Midbrain (tissue), 1 donor: ENCODE measurements at places on chromosomes 4 and X.
A peak's percentile ranks its signal among the peaks of the same experiment; 100 is the strongest.

- DNase-seq: no peak
Measured at GRCh38 chr4:5889002-5889696, 3.7 kb downstream of the CRMP1 start.

- DNase-seq: no peak
Measured at GRCh38 chrX:22220941-22221340, 51.8 kb upstream of the CBLL2 start.

- DNase-seq: no peak
Measured at GRCh38 chr4:106987311-106987710, 48.8 kb downstream of the DKK2 start.

DNA sequence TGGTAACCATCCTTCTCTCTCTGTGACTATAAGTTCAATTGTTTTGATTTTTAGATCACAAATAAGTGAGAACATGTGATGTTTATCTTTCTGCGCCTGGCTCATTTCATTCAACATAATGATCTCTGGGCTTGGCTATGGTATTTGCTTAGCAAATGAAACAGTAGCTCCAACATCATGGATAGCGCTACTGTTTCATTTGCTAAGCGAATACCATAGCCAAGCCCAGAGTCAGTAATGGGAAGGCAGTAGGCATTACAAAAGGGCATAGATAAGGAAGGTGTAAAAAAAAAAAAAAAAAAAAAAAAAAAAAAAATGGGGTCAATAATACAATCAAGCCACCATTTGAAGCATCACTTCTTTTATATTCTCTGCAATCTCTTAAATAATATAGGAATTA, 469.0 kb upstream of the ATOH1 start:
- no peak for DNase-seq

DNA sequence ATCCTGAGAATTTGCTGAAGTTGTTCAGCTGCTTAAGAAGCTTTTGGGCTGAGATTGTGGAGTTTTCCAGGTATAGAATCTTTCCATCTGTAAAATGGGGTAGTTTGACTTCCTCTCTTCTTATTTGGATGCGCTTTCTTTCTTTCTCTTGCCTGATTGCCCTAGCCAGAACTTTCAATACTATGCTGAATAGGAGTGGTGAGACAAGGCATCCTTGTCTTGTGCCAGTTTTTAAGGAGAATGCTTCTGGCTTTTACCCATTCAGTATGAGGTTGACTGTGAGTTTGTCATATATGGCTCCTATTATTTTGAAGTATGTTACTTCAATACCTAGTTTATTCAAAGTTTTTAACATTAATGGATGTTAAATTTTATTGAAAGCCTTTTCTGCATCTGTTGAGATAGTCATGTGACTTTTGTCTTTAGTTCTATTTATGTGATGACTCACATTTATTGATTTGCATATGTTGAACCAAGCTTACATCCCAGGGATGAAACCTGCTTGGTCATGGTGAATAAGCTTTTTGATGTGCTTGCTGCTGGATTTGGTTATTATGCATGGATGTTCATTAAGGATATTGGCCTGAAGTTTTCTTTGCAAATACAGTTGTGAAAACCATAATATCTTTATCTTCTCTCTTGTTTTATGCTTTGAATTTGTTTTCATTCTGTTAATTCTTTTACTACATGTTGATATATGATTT, 573.8 kb upstream of the NDST4 start:
- no peak for DNase-seq

DNA sequence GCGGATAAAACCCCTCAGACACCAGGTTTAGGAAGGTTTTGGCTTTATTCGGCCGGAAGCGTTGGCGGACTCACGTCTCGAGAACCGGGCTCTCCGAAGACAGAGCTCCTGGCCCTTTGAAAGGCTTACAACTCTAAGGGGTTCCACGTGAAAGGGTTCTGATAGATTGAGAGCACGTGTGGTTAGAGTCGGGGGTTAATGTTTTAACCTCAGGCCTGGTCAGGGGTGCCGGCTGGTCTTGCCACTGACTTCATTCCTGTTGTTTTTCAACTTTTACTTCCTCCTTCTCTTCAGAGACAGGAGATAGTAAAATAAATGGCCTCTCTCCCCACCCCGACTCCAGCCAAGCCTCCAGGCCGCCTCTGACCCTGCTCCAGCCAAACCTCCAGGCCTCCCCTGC, 4.7 kb upstream of the ASMT start:
- DNase-seq: no peak

DNA sequence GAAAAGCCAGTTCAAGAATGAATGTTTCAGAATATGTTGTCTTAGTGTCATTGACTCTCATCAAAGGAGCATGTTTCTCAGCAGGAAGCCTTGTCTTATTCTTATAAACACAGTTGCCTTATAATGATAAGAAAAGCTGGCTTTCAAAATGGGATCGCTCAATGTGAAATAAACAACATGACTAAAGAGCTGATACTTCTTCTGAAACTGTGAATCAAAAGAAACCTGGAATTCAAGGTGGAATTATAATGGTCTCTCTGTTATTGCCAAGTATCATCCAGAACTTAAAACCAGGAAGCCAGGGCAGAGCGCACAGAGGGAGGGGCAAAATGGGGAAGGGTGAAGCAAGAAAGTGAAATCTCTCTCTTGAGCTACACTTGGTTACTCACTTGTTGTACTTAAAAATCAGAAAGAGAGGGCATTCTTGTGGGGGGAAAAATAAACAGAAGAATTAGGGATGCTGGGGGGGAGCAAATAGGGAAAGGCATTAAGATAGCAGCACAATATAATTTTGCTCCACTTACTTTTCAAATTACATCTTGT, 270.0 kb downstream of the MAPK10 start:
- no peak for DNase-seq

DNA sequence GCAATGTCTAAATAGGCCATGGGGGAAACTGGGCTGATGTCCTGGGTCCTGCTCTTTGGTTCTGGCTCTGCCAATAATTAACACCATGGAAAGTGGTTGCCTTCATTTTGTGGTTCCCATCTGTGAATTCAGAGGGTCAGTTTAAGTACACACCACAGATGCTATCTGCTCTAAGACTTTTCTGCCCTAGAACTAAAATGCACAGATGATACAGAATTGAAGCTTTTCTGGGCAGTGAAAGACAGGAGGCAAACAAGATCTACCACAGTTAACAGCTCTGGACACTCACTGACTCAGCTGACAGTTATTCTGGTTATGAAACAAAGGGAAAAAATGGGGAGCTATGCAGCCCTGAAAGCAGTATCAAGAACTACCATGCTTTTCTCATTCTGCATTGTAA, 37.3 kb downstream of the APBB2 start:
- peak; percentile 41 for DNase-seq

- no peak for DNase-seq
Measured at GRCh38 chr4:145760961-145761929, 81.3 kb downstream of the C4orf51 start.

DNA sequence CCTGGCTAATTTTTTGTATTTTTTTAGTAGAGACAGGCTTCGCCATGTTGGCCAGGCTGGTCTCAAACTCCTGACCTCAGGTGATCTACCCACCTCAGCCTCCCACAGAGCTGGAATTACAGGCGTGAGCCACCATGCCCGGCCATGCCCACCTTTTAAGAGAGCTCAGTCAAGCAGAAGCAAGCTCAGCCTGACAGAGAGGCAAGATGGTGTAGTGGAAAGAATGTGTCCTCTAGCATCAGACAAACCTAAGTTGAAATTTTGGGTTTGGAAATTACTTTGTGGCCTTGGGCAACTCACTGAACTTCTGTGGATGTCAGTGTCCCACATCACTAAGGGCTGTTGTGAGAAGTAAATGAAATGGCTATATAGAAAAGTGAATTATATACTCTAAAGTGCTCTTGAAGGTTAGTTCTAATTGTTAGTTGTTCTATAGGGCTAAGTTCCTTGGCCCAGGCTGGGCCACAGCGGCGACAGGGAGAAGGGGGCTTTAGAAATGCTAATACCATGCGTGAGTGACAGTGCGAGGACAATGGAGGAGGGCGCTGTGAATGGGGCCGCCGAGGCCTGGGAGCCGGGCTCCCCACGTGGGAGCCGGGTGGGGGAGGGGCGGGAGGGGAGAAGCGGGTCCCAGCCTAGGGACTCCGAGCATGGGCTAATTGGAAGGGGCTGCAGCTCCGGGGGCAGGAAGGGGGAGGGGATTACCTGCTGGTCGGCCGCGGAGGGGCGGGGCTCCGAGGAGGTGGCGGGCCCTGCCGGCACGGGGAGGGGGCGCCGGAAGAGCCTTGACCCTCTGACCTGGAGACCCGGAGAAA, 15.6 kb downstream of the PJA1 start:
- no peak for DNase-seq

GRCh38 chrX:139543920-139544319, 13.4 kb downstream of the F9 start:
- DNase-seq: no peak

DNA sequence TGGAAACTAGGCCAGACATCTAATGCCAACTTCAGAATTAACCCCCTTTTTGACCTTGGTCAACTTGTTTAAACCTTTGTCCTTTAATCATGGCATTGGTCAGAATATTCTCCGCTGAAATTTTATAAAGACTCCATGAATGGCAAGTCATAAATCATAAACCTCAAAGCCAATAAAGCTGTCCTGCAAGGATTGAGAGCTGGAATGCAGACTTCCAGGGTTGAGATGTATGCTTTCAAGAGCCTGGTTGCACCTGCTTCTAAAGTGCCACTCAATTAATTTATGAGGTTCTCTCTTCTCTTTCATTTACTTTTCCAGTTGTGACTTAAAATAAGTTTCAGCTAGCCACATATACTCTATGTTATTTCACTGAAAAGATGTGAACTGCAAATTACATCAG, 136.2 kb upstream of the HCCS start:
- no peak for DNase-seq

GRCh38 chrX:133910539-133910938, 74.9 kb downstream of the GPC3 start:
- DNase-seq: no peak

DNA sequence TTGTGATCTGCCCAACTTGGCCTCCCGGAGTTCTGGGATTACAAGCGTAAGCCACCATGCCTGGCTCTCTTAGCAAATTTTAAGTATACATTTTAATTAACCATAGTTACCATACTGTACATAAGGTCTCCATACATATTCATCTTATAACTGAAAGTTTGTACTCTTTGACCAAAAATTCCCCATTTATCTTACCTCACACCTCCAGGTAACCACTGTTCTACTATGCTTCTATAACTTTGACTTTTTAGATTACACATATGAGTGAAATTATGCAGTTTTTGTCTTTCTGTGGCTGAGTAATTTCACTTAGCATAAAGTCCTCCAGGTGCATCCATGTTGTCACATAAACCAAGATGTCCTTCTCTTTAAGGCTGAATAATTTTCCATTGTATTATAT, 17.4 kb downstream of the C4orf51 start:
- DNase-seq: no peak

DNA sequence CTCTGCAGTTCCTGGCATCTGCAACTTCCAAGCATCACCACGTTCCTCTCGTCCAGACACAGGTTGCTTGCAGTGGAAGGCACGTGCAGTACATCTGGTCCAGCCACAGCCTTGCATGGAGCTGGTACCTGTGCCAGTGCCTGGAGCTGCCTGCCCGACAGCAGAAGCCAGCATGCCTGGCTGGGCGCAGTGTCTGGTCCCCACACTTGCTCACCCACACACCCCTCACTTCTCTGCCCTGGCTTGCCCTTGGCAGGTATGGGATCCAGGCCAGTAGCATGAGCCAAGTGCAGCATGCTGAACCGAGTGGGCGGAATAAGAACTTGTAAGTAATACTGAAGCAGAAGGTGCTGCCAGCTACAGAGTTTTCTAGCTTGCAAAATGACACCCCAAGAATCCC, 39.9 kb downstream of the SH3BGRL start:
- DNase-seq: no peak

- no peak for DNase-seq
Measured at GRCh38 chrX:72001471-72001870, 90.8 kb downstream of the NHSL2 start.

GRCh38 chr4:182768838-182769237, 148.3 kb downstream of the DCTD start:
- DNase-seq: no peak

DNA sequence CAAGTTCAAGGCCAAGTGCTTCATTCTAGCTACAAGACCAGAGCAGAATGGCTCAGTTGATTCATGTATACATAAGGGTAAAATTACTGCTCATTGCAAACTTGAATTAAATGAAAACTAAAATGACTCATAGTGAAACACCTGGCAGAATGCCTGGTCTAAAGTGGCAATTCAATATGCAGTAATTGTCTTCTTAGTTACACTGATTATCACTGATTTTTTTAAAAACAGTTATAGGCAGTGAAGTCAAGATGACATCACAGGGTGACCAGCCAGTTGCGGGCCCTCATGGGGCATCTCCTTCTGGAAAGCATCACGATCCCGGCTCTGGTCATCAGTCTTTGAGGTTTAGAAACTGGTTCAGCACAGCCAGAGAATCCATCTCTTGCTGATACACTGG, 154.2 kb downstream of the RAB28 start:
- no peak for DNase-seq

DNA sequence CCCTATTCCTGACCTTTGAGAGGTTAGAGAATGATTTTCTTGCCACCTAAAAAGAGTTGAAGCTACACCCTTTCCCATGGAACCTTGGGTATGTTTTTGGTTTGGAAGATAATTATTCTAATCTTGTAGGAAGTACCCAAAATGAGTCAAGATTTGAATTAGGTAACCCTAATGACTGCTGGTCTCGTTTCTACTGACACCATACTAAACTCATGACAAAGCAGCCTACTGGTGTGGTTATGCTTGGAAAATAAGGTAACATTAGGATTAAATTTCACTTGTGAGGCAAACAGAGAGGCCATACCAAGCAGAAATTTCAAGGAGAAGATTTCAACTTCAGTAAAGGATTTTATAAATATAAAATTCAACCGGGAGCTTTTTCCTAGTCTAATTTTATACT, 107.9 kb downstream of the FBXW7 start:
- DNase-seq: no peak

DNA sequence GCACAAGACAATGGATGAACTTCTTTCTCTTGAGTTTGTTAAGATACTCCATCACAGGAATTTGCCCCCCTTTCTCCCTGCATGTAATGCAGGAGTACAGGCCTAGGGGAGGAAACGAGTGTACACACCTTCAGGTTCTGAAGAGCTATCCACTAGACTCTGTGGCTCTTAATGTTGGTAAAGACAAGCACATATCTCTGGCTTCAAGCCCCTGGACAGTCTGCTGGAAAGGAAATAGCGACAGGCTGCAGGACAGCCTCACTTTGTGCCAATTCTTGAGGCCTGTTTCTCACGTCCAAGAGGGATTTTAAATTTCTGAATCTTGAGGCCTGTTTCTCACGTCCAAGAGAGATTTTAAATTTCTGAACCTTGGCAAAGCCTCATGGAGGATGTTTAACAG, 87.1 kb downstream of the RLIM start:
- no peak for DNase-seq

DNA sequence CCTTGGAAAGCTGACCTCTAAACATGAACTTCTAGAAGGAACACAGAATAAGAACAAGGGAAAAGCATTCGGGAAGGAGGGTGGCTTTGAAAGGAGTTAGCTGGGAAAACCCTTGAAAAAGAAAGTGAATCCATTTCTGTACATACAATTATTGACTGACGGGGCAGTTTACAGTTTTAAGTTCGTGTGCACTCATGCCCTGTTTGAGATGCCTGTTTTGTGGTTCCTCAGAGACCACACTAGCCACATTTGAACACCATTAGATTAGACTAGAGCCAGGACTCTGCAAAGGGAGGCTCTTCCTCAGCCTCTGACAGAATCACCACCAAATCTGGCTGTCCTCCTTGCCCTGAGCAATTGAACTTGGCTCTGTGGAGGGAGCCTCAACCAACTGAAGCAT, 158.3 kb downstream of the PALLD start:
- DNase-seq: no peak

- DNase-seq: no peak
Measured at GRCh38 chr4:186848437-186848836, 124.8 kb upstream of the FAT1 start.
